Thymus (tissue), 14 donors: ENCODE measurements at places on chromosomes 7 and 10.

DNA sequence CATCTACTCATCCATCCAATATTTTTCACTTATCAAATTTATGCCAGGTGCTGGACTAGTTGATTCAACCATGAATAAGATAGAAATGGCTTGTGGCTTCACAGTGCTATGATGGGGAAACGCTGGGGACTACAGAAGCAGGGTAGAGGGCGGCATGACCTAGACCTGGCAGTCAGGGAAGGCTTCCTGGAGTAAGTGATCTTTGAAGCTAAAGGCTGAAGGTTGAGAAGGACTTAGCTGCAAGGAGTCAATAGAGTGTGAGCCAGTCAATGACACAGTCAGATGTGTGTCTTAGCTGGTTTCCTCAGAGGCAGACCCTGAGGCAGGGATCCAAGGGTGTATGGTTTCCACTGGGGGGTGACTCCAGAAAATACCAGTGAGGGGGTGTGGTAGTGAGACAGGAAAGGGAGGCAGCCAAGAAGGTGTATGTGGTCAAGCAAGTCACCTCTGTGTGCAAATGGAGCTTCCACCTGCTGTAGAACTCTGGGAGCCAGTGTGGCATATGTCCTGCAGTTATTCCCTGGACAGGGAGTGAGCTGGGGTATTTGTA lies 10.3 kb downstream of the PRF1 start:
- DNase-seq, result no peak

DNA sequence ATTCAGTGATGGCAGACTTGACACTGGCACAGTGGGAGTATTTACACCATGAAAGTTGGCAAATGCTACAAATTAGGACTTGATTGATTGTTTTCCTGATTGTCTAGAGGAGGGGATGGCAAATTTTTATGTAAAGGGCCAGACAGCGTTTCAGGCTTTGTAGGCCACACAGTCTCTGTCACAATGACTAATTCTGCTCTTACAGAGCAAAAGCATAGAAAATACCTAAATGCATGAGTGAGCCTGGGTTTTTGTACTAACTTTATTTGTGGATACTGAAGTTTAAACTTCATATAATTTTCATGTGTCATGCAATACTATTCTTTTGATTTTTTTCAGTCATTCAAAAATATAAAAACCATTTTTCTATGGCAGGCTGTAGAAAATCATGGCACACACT lies 9.0 kb upstream of the ARMS2 start:
- DNase-seq, result no peak

- DNase-seq, result peak; percentile 9
Observed at GRCh38 chr10:35641676-35642034, 441 bp downstream of the FZD8 start.

DNA sequence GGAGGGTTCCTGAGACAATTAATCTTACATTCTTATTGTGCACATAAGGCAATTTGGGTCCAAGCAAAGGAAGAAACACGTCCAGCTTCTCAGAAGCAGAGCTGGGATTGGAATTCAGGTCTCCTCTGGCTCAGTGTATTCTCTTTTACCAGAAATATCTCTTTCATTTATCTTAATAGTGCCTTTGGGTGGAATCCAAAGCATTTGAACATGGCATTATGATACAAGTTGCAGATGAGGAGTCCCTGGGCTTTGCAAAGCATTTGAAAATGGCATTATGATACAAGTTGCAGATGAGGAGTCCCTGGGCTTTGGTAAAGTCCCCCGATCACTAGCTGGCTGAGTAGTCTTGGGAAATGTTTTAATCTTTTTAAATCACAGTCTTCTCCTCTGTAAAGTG lies 30.0 kb upstream of the PTN start:
- no peak for DNase-seq

- DNase-seq, result peak; percentile 67
Observed at GRCh38 chr10:70115948-70116682, 16.5 kb downstream of the AIFM2 start.

GRCh38 chr7:138784692-138785091 lies 13.1 kb upstream of the TMEM213 start:
- DNase-seq, result no peak

GRCh38 chr7:3866277-3866676 lies 565.2 kb downstream of the SDK1 start:
- no peak for DNase-seq

GRCh38 chr10:28761084-28761846 lies 83.9 kb downstream of the BAMBI start:
- DNase-seq, result no peak

DNA sequence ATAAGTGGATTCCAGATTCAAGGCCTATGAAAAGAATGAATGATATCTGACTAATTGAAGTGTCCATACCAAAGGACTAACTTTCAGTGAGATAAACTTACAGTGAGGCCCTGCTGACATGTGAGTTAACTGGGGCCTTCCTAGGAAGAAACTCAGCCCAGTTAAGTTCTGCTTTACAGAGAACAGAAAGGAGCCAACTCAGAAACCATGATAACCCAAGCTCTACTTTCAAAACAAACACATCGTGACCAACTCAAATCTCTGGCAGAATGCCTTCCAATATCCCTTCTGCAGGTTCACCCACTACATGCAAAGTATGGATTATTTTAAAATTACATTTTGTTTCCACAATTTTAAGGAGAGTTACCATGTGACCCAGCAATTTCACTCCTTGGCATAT lies 75.8 kb upstream of the MRLN start:
- DNase-seq, result no peak

DNA sequence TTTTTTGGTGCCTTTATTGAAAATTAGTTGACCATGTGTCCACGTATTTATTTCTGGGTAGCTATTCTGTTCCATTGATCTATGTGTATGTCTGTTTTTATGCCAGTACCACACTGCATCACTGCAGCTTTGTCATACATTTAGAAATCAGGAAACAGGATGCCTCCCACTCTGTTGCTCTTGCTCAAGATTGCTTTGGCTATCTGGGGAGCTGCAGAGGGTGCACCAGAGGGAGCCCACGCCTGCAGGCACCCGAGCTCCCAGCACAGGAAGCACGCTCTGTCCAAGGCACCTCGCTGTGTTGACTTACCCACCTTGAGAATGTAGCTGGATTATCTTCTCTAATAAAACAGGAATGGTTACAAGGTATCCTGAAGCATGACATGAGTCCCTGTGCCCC lies 301.7 kb downstream of the TCERG1L start:
- no peak for DNase-seq
